ENCODE measurements at places on chromosomes 12 and 14. TPM values are rescaled to one million over a fixed set of nuclear protein-coding genes. Genes with fewer than 3 reads are reported as not detected.

Gene PLA2G1B
- total RNA-seq: not detected

Gene LRRC9
- not detected for total RNA-seq

Gene GLIPR1
- total RNA-seq: 0.61 TPM

Gene OASL
- total RNA-seq: 0.35 TPM

Gene GLT1D1
- not detected for total RNA-seq
